ENCODE measurements at places on chromosomes 1 and 21. TPM values are rescaled to one million over a fixed set of nuclear protein-coding genes. Genes with fewer than 3 reads are reported as not detected.

The COL6A2 gene
- 535 TPM for total RNA-seq

The ADORA3 gene
- total RNA-seq, result 5.2 TPM

DNA sequence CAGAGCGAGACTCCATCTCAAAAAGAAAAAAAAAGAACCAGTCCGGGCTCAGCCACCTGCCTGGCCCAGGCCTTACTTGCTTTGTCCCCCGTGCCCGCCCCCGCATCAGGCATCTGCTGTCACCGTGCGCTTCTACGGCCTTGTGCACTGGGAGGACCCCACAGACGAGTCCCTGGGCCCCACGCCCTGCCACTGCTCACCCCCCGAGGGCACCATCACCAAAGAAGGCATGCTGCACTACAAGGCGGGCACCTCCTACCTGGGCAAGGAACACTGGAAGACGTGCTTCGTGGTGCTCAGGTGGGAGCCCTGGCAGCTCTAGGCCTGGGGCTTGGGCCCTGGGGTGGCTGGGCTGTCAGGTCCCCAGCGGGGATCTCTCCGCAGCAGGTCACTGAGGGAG, 5.6 kb upstream of the SLC25A34 start:
- DNase-seq, result no peak
- H3K4me3 ChIP-seq, result no peak overlapping the region
- no peaks in the 10 kb centered on the region for H3K27me3 ChIP-seq
- peaks cover 7% of the 10 kb centered on the region for H3K4me1 ChIP-seq

DNA sequence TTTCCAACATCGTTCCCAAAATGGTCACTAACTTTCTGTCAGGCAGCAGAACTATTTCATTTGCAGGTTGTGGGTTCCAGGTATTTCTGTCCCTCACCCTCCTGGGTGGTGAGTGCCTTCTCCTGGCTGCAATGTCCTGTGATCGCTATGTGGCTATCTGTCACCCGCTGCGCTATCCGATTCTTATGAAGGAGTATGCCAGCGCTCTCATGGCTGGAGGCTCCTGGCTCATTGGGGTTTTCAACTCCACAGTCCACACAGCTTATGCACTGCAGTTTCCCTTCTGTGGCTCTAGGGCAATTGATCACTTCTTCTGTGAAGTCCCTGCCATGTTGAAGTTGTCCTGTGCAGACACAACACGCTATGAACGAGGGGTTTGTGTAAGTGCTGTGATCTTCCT, 9.3 kb downstream of the OR2AJ1 start:
- H3K27ac ChIP-seq, result no peak overlapping the region
- H3K4me3 ChIP-seq, result no peak overlapping the region
- no peaks in the 10 kb centered on the region for H3K36me3 ChIP-seq
- H3K4me1 ChIP-seq, result no peaks in the 10 kb centered on the region
- DNase-seq, result no peak
- no peaks in the 10 kb centered on the region for H3K27me3 ChIP-seq

- H3K4me3 ChIP-seq, result no peak overlapping the region
- DNase-seq, result peak; percentile 77
- H3K27me3 ChIP-seq, result no peaks in the 10 kb centered on the region
Measured at GRCh38 chr1:7229696-7230631, 444.7 kb downstream of the CAMTA1 start.

DNA sequence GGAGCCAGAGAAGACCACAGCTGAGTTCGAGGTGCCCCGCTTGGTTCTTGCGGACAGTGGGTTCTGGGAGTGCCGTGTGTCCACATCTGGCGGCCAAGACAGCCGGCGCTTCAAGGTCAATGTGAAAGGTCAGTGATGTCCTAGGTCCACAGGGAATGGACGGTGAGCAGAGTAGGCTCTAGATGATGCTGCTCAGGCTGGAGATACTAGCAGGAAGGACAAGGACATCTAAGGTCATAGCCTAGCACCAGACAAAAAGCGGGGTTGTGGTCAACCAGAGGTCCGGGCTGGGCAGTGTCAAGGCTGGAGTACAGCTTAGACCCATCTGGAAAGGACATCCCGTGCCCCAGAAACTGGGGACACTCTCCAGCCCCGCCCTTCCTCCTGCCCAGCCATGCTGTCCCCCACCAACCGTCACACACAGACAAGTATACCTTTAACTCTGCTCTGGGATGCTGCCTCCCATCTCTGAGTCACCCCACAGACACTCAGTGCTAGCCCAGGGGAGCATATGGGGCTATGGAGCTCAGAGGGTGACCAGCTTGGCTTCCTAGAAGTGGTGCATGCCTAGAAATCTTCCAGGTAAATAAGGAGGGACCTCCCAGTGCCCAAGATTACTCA, 8.7 kb downstream of the TIE1 start:
- H3K27me3 ChIP-seq, result no peaks in the 10 kb centered on the region
- H3K4me3 ChIP-seq, result no peak overlapping the region
- no peaks in the 10 kb centered on the region for H3K36me3 ChIP-seq
- H3K27ac ChIP-seq, result no peak overlapping the region

Measured in vagina (tissue), 2 donors.